ENCODE measurements at places on chromosomes 6 and 20.

GRCh38 chr6:167046861-167047495, 47.8 kb downstream of the CEP43 start:
- no peak for DNase-seq

- no peak for DNase-seq
These were observed 268.8 kb downstream of the TFAP2C start for GRCh38 chr20:56897958-56898349.

DNA sequence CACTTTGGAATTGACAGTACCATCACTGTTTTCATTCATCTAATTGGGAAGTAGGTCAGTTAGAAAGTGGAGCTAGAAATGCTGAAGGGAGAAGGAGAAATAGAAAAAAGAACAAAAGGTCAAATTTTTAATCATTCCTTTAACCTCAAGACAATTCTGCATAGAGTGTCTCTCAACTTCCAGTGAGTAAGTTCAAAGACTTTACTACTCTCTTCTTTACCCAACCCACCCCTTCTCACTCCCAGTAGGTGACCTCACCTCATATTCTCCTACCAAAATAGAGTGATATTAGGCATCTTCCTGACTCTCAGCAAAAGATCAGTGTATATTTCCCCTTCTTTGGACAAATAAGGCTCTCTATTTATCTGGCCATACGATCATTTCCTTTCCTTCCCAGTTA, 340.0 kb upstream of the JAG1 start:
- no peak for DNase-seq

DNA sequence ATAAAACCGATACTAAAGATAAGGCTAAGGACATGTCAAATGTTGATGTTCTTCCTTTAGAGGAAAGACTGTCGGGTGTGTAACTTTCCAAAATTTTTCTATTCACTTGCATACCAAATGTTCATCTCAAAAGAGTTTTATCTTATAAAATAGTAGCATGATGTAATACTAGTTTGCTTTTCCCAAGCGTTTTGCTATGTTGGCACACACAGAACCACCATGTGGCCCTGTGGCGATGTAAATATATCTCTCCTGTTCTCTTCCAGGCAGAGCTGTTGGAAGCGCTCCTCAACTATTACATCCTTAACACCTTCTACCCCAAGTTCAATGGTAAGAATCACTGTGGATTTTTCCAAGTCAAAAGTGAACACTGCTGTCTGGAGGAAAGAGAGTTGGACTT, 26.5 kb downstream of the LBP start:
- no peak for DNase-seq

DNA sequence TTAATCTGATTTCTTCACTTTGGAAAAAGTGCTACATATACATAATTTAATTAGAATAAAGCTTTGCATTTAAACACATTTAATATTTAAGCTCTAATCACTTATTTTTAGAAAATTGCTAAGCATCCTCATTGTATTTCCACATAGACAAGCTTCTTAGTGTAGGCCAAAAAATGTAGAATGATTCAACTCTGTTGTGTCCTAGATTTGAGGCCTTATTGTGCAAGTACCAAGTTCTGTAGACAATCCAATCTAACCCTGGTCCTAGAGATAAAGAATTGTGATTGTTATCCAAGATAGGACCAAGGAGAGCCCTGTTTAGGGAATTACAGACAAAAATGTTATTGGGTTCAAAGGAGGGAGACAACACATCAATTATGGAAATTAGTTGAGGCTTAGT, 27.6 kb downstream of the MRAP2 start:
- DNase-seq: no peak

- DNase-seq: no peak
These were observed 64.8 kb downstream of the SLC2A10 start for GRCh38 chr20:46774236-46774635.

- DNase-seq: no peak
These were observed 26.5 kb downstream of the FASTKD5 start for GRCh38 chr20:3133155-3133554.

DNA sequence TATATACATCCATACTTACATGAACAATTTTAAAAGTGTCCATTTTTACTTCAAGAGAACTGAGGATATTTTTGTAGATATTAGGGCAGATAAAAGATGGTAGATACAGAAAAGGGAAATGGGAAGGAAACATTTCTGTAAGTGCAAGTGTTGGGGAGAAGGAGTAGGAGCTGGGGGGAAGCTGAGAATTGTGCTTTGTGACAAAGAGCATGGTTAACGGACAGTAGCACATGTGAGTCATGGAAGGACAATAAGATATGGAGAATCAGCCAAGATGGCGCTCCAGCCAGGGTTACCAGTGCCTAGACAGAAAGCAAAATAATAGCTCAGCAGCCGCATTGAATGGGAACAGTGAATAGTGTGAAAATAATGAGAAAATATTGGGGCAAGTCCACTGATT, 12.7 kb upstream of the HLA-DRB1 start:
- no peak for DNase-seq

DNA sequence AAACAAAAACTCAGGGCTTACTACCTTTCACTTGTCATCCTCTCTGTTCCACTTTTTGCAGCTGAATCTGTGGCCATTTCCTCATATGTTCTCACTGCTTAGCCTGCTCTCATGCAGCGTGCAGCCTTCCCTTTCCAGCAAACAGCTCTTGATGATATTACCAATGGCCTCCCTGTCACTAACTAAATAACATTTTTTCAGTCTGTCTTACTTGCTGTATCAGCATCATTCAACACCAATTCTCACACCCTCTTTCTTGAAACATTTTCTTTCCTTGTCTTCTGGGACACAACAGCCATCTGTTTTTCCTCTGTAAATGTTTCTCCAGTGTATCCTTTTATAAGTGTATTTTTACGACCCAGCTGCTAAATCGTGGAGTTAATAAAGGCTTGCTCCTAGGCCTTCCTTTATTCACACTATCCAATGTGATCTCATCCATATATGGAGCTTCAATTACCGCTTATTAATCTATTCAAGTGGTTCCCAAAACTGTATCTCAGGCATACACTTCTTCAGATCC, 523.6 kb upstream of the RNF217 start:
- DNase-seq: no peak

GRCh38 chr20:60365882-60366281, 407.7 kb downstream of the CDH26 start:
- DNase-seq: no peak

DNA sequence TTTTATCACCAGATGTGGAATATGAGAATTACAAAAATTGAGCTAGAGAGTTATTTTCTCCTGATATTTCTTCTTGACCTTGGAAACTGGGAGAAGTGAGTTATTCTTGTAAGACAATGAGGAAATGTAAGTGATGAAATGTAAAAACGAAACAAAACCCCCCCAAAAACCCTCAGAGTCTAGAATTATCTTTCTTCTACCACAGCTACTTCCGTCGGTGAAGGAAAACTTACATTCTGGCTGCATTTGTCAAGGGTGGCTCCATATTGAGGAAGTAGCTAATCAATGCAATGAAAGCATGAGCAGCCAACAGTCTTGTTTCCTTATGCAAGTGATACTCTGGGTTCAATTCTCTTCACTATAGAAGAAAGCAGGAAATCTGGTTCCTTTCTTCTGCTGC, 661.7 kb upstream of the CITED2 start:
- DNase-seq: no peak

GRCh38 chr20:19515074-19515473, 243.0 kb upstream of the RIN2 start:
- no peak for DNase-seq

DNA sequence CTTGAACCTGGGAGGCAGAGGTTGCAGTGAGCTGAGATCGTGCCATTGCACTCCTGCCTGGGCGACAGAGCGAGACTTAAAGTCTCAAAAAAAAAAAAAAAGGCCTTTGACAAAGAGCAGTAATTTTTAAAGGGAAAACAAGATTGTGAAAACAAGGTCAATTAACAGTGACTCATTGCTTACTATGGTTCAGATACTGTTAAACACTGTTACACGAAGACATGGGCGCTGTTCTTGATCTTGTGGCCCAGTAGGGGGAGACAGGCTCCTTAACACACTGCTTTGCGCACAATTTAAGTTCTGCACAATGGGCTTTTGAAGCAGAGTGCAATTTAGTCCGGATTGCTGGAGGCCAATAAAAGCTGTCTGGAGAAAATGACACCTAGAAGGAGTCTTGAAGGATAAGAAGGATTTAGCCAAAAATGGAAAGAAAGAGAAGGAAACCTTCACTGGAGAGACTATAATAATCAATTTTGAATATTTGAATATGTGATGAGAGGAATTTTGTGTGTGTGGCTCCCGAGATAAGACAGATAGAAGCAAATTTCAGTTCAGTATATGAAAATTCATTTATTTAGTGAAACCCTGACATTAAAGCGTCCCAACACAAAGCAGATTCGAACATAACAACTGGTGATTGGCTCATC, 6.0 kb upstream of the LATS1 start:
- peak; percentile 10 for DNase-seq

DNA sequence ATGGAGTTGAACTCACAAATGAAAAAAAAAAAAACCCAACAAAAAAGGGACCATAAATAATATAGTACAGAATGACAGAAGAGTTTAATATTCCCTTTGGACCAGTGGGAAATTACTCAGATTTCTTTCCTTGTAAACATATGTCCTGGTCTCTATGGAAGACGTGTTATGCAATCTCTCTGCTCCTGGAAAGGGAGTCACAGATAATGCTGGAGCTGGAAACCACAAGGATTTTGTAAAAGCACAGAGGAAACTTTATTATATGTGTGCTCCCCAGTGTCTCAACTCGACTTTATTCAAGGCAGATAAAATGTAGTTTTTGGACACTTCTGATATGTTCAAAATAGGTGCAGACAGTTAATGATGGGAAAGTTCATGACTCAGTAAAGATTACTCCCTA, 88.1 kb upstream of the ZFP64 start:
- DNase-seq: no peak

- DNase-seq: peak; percentile 55
These were observed 64.4 kb downstream of the GTF2H5 start for GRCh38 chr6:158232316-158233213.

- DNase-seq: no peak
These were observed 13.8 kb upstream of the PM20D2 start for GRCh38 chr6:89132057-89132456.

GRCh38 chr20:50501972-50502745, 8.0 kb upstream of the PTPN1 start:
- no peak for DNase-seq

DNA sequence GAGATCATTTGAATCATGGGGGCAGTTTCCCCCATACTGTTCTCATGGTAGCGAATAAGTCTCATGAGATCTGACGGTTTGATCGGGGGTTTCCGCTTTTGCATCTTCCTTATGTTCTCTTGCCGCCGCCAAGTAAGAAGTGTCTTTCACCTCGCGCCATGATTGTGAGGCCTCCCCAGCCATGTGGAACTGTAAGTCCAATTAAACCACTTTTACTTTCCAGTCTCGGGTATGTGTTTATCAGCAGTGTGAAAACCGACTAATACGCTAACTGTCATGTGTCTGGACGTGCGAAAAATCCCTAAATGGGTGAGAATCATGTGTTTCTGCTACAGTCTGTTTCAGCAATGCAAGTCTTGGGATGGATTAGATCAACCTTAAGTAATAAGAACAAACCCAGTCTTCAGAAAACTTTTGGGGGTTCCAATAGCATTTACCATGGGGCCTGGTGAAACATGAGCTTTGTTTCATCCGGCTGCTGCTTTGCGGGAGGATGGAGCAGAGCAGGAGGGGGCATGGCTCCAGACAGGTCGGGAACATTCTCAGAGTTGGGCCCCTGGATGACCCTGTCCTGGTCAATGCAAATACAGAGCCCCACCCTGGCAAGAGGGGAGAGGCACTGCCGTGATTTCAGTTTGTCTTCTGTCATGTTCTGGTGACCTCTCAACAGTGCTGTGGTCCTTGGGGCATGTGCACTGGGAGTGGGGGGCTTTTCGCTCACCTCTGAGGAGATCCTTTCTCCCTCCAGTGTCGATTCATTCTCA, 41.5 kb downstream of the CTCFL start:
- no peak for DNase-seq

DNA sequence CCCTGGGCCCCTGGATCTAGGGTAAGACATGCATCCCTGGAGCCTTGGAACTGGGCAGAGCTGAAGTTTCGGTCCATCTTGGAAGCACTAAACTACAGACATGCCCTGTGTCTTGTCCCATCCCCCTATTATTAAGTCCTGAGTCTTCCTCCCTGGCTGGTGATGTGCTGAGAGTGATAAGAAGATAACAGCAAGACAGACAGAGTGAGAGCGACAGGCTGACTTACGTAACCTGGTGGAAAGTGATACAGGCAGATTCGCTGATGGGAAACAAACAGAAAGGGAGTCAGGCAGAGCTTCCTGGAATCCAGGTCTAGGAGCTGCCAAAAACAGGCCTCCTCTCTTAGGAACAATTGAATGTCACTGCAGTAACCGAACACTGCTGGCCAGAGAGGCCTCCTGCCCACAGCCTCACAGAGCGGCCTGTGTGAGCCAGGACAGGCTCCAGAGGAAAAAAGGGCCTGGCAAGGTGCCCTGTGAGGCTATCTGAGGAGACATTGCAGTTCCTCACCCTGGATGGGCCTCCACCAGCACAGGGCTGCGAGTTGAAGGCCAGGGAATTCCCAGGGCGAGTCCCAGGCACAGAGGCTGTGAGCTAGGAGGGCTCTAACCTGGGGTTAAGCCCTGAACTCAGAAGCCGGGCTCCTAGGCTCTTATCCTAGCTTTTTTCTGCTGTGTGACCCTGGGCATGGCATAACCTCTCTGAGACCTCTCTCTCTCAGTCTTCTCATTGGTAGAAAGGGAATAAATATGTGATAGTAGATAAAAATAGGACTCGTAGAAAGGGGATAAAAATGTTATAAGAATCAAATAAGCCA, 34.2 kb upstream of the B4GALT5 start:
- peak; percentile 12 for DNase-seq

DNA sequence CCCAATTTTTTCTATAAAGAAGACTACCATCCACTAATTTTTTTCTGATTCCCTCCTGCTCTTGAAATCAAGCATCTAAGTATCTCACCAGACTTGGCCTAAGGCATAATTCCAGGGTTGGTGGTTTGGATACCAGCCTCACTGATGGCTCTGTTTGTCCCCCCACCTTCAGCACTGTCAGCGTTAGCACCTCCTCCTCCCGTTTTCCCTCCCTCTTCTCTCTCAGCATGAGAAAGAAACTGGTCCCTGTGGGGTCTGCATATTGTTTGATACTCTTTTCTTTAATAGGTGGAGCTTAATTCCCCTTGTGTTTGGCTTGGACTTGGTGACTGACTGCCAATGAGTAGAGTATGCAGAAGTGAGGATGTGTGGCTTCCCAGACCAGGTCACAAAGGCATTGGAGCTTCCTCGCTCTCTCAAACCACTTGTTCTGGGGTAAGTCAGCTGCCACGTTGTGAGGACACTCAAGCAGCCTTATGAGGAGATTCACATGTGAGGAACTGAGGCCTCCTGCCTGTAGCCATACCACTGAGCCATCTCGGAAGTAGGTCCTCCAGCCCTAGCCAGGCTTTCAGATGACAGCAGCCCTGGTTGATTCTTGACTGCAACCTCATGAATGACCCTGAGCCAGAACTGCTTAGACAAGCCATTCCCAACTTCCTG, 65.2 kb downstream of the RIOK1 start:
- DNase-seq: no peak

DNA sequence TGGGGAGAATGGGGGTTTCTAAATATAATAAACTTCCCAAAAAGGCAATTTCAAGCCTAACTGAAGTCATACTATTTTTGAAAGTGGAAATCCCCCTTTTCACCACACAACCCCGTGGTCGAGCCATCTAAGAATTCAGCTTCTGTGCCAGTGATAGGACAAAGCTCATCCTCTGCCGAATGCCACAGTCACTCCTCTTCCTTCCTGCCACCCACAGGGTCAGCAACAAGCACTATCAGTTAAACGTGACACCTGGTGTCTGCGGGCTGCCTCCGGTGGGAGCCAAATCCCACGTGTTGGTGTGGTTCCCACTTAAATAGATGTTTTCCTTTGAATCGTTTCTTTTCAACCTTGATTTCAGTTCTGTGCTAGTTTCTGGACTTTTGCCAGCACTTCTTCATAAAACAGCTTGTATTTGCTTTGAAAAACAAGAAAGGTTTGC, 60.7 kb downstream of the TNFAIP3 start:
- no peak for DNase-seq
